Liver (tissue), 10 donors: ENCODE measurements at places on chromosomes 4 and X. TPM values are rescaled to one million over a fixed set of nuclear protein-coding genes. Genes with fewer than 3 reads are reported as not detected.

Gene OCRL
- 13.1 TPM for total RNA-seq

DNA sequence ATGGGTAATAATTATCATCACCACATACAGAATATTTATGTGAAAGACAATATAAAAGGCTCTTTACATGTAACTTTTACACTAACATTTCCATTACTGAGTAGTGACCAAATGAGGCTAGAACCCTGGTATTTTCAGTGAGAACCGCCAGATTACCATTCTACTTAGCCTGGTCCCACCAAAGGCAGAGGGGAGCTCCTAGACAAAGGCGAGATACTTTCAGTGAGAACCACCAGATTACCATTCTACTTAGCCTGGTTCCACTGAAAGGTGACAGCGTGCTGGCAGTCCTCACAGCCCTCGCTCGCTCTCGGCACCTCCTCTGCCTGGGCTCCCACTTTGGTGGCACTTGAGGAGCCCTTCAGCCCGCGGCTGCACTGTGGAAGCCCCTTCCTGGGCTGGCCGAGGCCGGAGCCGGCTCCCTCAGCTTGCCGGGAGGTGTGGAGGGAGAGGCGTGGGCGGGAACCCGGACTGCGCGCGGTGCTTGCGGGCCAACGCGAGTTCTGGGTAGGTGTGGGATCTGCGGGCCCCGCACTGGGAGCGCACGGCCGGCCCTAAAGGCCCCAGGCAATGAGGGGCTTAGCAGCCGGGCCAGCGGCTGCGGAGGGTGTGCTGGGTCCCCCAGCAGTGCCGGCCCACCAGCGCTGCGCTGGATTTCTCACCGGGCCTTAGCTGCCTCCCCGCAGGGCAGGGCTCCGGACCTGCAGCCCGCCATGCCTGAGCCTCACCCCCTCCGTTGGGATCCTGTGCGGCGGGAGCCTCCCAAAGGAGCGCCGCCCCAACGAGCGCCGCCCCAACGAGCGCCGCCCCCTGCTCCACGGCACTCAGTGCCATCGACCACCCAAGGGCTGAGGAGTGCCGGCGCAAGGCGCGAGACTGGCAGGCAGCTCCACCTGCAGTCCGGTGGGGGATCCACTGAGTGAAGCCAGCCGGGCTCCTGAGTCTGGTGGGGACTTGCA, 1276.1 kb downstream of the PCDH7 start:
- no peak overlapping the region for H3K27ac ChIP-seq
- no peak for DNase-seq
- H3K4me1 ChIP-seq, result no peaks in the 10 kb centered on the region
- H3K27me3 ChIP-seq, result no peaks in the 10 kb centered on the region
- H3K36me3 ChIP-seq, result no peaks in the 10 kb centered on the region
- no peak overlapping the region for H3K4me3 ChIP-seq

DNA sequence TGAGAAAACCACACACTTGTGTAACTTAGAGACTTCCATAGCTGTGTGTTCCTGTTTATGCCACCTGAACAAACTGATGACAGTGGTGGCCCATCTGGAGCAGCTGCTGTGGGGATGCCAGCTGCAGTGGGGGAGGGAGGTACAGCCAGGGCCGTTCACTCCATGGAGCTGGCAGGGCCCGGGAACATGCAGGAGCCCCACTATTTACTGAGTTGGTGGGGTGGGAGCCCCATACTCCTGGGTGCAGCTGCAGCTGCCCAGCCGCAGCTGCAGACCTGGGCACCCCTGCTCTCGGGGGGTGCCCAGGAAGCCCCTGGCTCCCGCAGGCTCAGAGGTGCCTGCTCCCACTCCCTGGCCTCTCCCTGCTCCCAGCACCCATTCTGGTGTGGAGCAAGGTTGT, 398.6 kb upstream of the RASGEF1B start:
- H3K27ac ChIP-seq, result no peak overlapping the region
- H3K27me3 ChIP-seq, result no peaks in the 10 kb centered on the region
- DNase-seq, result no peak
- H3K4me3 ChIP-seq, result no peak overlapping the region

GRCh38 chr4:145302725-145303124, 122.3 kb upstream of the OTUD4 start:
- H3K27ac ChIP-seq, result no peak overlapping the region
- H3K4me3 ChIP-seq, result no peak overlapping the region
- DNase-seq, result no peak
- no peaks in the 10 kb centered on the region for H3K36me3 ChIP-seq
- no peaks in the 10 kb centered on the region for H3K27me3 ChIP-seq

DNA sequence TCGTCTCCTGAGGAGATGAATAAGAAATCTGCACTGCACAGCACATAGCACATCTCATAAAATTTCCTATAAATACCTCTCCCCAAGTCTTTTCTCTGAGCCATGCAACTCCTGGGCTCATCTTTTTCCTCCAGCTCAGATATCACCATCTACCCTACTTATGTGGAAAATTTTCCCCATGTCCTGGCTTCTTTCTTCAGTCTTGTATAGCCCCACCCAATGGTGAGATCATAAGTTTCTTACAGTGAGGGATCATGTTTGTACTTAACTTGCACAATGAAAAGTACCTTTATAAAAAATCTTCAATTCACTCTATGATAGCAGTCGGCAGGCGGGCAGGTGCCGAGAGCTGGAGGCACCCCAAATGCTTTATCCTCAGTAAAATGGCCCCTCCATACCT, 198.6 kb upstream of the S100G start:
- H3K4me3 ChIP-seq, result no peak overlapping the region
- DNase-seq, result no peak
- H3K27me3 ChIP-seq, result no peaks in the 10 kb centered on the region
- H3K4me1 ChIP-seq, result no peaks in the 10 kb centered on the region
- no peak overlapping the region for H3K27ac ChIP-seq

GRCh38 chr4:139131209-139131870, 45.7 kb downstream of the ELF2 start:
- H3K27ac ChIP-seq, result no peak overlapping the region
- no peaks in the 10 kb centered on the region for H3K36me3 ChIP-seq
- no peak overlapping the region for H3K4me3 ChIP-seq
- DNase-seq, result no peak

DNA sequence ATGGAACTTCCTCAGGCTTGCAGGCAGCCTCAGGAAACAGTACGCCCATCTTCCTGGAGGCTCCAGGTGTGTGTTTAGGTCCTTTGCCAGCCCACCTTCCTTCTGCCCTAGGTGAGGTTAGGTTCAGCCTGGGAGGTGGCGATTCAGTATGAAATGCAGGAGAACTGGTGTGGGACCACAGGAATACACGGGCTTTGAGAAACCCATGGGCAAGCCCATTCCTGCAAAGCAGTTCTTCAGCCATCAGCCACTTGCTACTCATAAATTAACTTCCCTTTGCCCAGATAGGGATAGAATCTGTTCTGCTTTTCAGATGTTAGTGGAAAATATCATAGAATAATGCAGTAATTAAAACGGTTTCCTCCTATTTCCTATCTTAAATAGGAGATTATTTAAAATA, 32.2 kb downstream of the TBC1D14 start:
- H3K36me3 ChIP-seq, result no peaks in the 10 kb centered on the region
- DNase-seq, result no peak
- H3K27me3 ChIP-seq, result no peaks in the 10 kb centered on the region
- no peak overlapping the region for H3K4me3 ChIP-seq
- H3K4me1 ChIP-seq, result peaks cover 7% of the 10 kb centered on the region

Gene SPANXC
- not detected for total RNA-seq

DNA sequence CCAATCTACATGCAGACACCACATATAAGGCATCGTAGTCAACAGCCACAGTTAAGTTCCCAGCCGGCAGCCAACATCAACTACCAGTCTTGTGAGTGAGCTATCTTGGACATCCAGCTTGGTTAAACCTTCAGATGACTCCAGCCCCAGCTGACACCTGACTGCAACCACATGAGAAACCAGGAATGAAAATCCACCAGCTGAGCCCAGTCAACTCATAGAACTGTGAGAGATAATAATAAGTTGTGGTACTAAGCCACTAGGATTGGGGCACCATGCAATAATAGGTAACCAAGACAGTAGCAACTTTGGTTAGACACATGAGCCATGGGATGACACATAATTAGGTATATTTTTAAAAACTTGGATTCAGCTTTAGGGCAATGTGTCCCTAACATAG, 188.1 kb upstream of the BCOR start:
- no peaks in the 10 kb centered on the region for H3K27me3 ChIP-seq
- no peaks in the 10 kb centered on the region for H3K36me3 ChIP-seq
- H3K4me1 ChIP-seq, result no peaks in the 10 kb centered on the region
- no peak overlapping the region for H3K27ac ChIP-seq

Gene NEIL3
- 11.0 TPM for total RNA-seq

- no peak overlapping the region for H3K27ac ChIP-seq
- H3K36me3 ChIP-seq, result no peaks in the 10 kb centered on the region
- H3K4me3 ChIP-seq, result no peak overlapping the region
- no peaks in the 10 kb centered on the region for H3K4me1 ChIP-seq
- DNase-seq, result no peak
- no peaks in the 10 kb centered on the region for H3K27me3 ChIP-seq
Measured at GRCh38 chr4:141524116-141524515, 112.3 kb upstream of the IL15 start.

- no peaks in the 10 kb centered on the region for H3K4me1 ChIP-seq
- no peaks in the 10 kb centered on the region for H3K27me3 ChIP-seq
- no peaks in the 10 kb centered on the region for H3K36me3 ChIP-seq
- H3K4me3 ChIP-seq, result no peak overlapping the region
- no peak overlapping the region for H3K27ac ChIP-seq
Measured at GRCh38 chr4:17322514-17322913, 189.4 kb downstream of the QDPR start.

DNA sequence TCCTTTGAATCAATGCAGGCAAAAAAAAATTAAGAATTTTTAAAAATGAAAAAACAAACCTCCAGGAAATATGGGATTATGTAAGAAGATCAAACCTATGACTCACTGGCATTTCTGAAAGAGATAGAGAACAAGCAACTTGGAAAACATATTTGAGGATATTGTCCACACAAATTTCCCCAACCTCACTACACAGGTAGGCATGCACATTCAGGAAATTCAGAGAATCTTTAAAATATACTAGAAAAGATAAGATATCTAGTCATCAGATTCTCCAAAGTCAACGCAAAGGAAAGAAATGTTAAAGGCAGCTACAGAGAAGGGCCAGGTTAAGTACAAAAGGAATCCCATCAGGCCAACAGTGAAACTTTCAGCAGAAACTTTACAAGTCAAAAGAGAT, 85.6 kb downstream of the ANTXR2 start:
- no peaks in the 10 kb centered on the region for H3K27me3 ChIP-seq
- no peaks in the 10 kb centered on the region for H3K4me1 ChIP-seq
- DNase-seq, result no peak
- no peak overlapping the region for H3K27ac ChIP-seq
- peaks cover 5% of the 10 kb centered on the region for H3K36me3 ChIP-seq

GRCh38 chrX:38336538-38337240, 9.4 kb upstream of the RPGR start:
- H3K36me3 ChIP-seq, result no peaks in the 10 kb centered on the region
- no peak overlapping the region for H3K27ac ChIP-seq
- no peaks in the 10 kb centered on the region for H3K27me3 ChIP-seq
- H3K4me3 ChIP-seq, result no peak overlapping the region
- no peak for DNase-seq
- H3K4me1 ChIP-seq, result peaks cover 24% of the 10 kb centered on the region

DNA sequence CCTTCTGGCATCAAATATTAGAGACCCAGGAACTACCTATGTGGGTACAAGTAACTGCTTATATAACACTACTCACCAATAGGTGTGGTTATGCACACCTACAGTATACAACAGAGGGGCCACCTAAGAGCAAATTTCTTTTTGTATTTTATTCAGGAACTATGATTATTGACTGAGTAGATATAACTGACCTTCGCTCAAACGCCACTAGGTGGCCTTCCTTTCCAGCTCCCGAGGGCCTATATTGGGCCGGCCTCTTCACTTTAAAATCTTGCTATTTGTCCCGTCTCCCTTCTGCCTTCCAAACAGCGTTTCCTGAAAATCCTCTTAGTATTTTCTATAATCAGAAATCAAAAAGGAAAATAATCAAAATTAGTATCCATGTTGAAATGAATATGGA, 19.9 kb upstream of the PABPC5 start:
- no peaks in the 10 kb centered on the region for H3K27me3 ChIP-seq
- H3K27ac ChIP-seq, result no peak overlapping the region

- peak; percentile 27 for DNase-seq
- H3K27ac ChIP-seq, result no peak overlapping the region
- no peaks in the 10 kb centered on the region for H3K36me3 ChIP-seq
- no peak overlapping the region for H3K4me3 ChIP-seq
Measured at GRCh38 chr4:86926435-86927086, 8.2 kb upstream of the AFF1 start.

GRCh38 chr4:108425988-108426387, 194.4 kb upstream of the RPL34 start:
- H3K4me3 ChIP-seq, result no peak overlapping the region
- H3K27me3 ChIP-seq, result no peaks in the 10 kb centered on the region
- DNase-seq, result no peak

Gene AFM
- total RNA-seq, result 40.1 TPM

DNA sequence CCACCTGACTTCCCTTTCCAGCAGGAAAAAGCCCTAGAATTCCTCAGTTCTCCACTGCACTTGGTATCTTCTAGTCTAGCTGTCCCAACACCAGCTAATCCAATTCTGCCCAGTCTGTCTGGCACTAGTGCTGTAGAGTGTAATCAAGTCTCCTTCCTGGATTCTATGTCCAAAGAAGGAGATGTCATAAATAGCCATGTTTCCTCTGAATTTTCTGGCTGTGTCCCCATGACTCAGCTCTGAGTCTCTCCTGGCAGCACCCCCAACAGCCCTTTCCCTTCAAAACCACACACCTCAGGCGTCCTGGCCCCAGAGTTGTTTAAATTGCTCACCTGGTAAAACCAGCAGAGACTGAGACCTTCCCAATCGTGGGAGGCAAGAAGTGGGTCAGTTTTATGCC, 197.2 kb downstream of the GRXCR1 start:
- no peak overlapping the region for H3K4me3 ChIP-seq
- H3K27me3 ChIP-seq, result peaks cover 4% of the 10 kb centered on the region
- H3K4me1 ChIP-seq, result no peaks in the 10 kb centered on the region
- H3K36me3 ChIP-seq, result no peaks in the 10 kb centered on the region
- no peak overlapping the region for H3K27ac ChIP-seq

- H3K36me3 ChIP-seq, result no peaks in the 10 kb centered on the region
- H3K4me1 ChIP-seq, result no peaks in the 10 kb centered on the region
- no peaks in the 10 kb centered on the region for H3K27me3 ChIP-seq
Measured at GRCh38 chrX:116198810-116199209, 28.3 kb downstream of the AGTR2 start.

- DNase-seq, result no peak
- no peaks in the 10 kb centered on the region for H3K4me1 ChIP-seq
- H3K36me3 ChIP-seq, result no peaks in the 10 kb centered on the region
- H3K27ac ChIP-seq, result no peak overlapping the region
- no peaks in the 10 kb centered on the region for H3K27me3 ChIP-seq
Measured at GRCh38 chr4:18162453-18162852, 140.9 kb upstream of the LCORL start.

Gene XAGE3
- total RNA-seq, result not detected

GRCh38 chrX:109880629-109881028, 122.3 kb upstream of the TMEM164 start:
- H3K4me1 ChIP-seq, result peaks cover 8% of the 10 kb centered on the region
- no peak for DNase-seq
- H3K27ac ChIP-seq, result no peak overlapping the region
- no peaks in the 10 kb centered on the region for H3K27me3 ChIP-seq

Gene S100G
- not detected for total RNA-seq

Gene LIMCH1
- 2.0 TPM for total RNA-seq

Gene GLUD2
- 24.3 TPM for total RNA-seq
